Activated T-cell treated with anti-CD3 and anti-CD28 coated beads, Interleukin-2, amount 50 U/mL, for 1 hour (primary cell): ENCODE measurements at places on chromosomes 12 and 14.
A peak's percentile ranks its signal among the peaks of the same experiment; 100 is the strongest.

GRCh38 chr14:95509495-95509894 lies 7.0 kb downstream of the SYNE3 start:
- DNase-seq = no peak

GRCh38 chr12:117190210-117190781 lies at the start of gene FBXO21:
Gene FBXO21 (minus strand): TSS chr12:117190470. CDS start chr12:117190456, 14 bp downstream.
- DNase-seq = peak; percentile 99

DNA sequence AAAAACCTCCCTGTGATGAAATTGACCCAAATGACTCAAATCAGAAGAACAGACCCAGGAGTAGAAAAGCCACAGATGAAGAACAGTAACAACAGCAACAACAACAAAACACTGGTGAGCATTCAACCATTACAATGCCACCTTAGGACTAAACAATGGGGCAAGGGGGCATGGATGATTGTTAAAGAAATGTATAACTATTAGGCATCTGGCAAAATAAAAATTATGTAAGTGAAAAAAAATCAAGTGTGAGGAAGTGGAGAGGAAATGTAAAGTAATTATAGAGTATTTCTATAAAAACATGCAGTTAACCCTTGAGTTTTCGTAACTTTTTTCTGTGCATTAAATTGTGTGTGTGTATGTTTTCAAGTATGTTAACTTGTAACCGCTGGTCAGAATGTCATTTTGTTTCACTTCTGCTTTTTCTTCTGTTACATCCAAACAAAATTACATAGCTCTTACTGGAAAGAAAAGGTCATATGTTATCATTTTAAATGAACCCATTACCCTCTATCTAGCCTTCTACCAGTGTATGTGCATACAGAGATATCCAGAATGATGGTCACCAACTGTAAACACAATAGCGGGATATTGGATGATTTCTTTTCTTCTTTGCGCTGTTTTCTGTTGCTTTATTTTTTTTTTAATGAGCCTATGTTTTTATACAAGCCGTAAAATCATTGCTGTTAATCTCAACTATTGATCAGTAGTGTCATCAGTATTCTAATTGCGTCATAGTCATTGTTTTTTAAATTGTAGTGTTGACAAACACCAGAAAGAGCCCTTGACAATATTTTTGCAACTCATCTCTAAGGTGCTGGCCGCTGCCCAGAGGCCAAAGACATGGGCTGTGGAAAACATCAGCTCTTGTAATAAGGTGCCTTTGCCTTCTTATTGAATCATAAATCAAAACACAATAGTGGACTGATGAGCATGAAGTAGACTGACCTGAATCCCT lies 170.6 kb downstream of the CRADD start:
- no peak for DNase-seq

GRCh38 chr12:22333713-22334409 lies 646 bp downstream of the ST8SIA1 start:
- DNase-seq = peak; percentile 24

GRCh38 chr12:91732086-91732485 lies 413.6 kb downstream of the BTG1 start:
- no peak for DNase-seq

DNA sequence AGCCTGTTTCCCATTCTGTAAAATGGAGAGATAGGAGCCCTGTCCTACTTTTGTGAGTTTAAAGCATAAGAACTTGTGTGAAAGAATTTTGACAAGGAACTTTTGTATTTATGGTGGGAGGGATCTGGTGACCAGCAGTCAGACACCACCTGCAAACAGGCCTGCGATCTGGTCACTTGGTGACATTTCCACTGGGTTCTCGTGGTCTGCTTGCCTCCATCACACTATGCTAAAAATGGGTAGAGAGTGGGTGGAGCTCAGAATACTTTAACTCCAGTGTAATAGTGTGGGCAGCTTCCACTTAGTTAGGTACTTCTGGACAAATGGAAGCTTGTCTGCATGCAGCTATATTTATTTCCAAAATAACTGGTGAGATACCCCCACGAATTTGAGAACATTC lies 26.5 kb upstream of the PLXNC1 start:
- no peak for DNase-seq

GRCh38 chr12:67193704-67194103 lies 75.5 kb upstream of the CAND1 start:
- no peak for DNase-seq

DNA sequence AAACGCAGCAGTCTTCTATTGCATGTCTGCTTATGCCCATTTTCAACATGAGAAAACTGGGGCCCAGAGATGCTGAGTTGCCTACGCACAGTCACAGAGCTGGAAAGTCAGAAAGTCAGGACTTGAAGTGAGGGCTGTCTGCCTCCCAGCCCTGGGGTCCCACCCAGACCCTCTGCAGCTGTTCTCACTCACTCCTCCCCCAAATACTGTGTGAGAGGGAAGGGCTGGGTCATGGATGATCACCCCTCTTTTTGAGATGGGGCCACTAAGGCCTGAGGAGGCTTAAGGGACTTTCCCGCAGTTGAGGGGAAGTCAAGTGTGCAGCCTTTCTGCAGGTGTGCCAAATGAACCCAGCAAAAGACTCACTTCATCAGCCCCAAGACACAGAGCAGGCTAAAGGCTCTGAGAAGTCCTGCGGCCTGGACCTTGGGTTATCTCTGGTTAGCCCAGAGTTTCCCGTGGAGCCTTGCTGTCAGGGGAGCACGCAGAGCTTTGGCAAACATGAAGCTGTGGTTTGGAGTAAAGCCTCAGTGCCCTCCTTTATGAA lies 18.7 kb downstream of the DTX1 start:
- DNase-seq = no peak

DNA sequence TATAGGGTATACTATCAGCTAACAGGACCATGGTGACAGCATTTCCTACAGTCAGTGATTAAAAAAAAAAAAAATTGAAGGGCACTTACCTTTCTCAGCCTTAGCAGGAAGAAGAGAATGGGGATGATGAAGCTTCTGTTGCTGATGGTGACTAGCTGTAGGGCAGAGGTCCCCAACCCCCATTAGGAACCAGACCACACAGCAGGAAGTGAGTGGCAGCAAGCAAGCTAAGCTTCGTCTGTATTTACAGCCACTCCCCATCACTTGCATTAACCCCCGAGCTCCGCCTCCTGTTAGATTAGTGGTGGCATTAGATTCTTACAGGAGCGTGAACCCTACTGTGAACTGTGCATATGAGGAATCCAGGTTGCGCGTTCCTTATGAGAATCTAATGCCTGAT lies 91.3 kb upstream of the USP44 start:
- DNase-seq = no peak

DNA sequence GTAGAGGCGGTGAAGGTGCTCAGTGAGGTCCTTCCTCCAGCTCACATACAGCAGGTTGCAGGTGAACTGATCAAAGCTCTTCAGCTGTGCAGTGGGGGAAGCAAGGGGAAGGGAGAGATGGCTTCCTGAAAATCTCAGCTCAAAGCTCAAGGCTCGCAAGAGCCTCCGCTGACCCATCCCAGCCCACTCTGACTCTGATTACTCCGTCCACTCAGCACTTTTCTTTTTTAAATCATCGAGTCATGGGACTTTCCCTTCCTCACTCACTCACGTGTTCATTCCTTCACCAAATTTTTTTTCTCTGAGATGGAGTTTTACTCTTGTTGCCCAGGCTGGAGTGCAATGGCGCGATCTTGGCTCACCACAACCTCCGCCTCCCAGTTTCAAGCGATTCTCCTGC lies 4.7 kb downstream of the ABCD4 start:
- no peak for DNase-seq

DNA sequence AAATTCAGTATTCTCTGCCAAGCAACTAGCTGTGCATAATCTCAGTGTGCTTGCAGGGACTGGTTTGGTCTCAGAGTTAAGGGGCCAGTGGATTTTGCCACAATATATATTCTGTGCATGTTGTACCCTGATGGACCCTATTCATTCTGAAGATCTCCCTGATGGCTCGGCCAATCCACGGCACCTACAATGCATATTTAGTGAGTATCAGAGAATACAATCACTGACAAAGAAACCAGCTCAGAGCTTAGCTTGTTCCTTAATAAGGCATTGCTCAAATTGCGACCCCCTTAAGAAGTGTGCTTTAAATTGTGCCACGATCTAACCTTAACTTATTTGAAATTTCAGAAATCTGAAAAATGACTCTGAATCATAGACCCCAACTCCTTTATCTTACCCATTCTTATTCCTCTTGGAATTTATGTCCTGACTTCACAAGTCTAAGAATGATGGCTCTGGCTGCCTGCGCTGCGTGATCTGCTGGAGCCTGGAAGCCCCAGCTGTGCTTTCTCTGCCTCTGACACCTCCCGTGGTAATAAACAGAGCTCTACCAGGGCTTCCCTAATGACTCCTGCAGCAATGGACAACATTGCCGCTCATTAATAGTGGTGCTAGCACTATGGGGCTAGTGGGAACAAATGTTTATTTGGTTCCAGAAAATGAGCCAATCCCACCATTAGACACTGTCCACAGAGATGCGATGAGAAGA lies 9.0 kb upstream of the DCAF4 start:
- DNase-seq = no peak

DNA sequence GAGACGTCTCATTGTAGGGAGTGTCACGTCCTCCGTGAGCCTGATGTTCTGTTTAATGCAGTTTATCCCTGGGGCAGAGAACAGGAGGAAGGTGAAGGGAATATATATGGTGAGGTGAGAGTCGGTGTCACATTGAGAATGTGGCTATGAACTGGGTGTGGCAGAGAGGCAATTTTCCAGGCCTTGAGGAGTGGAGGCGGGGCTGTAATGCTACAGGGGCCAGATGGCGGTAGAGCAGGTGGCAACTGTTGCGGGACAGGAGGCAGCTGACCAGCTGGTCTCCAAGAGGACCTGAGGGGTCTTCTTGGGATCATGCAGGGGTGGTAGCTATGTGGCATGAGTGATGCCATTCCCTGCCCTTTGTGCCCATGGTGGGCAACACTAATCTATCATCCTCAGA lies 59.6 kb downstream of the CACNA1C start:
- DNase-seq = no peak
